ENCODE measurements at places on chromosomes 3 and 15.
A peak's percentile ranks its signal among the peaks of the same experiment; 100 is the strongest.

GRCh38 chr3:186915806-186916796 lies 14.2 kb upstream of the ST6GAL1 start:
- DNase-seq: peak; percentile 57

- no peak for DNase-seq
Measured at GRCh38 chr3:55792009-55792408, 304.9 kb upstream of the WNT5A start.

DNA sequence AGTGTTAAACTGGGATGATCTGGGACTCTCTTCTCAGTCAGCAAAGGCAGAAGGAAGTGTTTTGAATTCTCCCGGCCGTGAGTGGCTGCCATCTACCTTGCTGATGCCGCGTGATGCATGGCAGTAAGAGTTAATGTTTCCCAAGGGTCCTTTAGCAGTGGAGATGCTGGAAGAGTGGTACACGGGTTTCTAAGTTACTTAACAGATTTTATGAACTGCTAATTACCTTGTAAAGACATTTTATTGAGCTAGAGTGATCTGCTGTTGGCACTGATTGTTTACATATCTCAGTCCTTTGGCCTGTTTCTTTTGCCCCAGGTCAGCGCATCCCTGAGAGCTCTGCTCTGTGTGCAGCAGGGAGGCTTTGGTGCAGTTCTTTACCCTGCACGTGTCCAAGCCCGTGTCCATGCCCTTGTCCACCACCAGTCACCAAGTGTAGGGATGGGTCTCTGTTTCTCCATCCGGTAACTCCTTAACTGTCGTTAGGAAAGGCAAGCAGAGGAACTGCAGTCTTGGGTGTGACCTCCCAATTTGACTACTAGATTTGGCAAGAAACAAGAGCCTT lies 172.3 kb downstream of the SLCO3A1 start:
- DNase-seq: no peak

DNA sequence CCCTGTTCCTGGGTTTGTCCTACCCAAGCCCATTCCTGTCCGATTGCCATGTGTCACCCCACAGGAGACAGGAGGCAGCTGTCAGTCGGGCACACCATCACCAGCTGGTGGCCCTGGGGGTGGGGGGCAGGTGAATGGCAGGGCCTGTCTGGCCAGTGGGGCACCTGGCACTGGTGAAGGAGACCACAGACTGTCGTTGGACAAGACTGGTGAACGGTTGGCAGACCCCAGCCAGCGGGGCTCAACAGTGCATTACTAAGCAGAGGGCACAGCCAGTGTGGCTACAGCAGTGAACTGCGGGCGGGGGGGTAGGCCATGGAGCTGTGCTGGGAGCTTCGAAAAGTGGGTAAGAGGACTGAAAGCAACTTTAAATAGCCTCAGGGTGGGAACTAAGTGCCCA lies 2.1 kb downstream of the SEMA7A start:
- no peak for DNase-seq

DNA sequence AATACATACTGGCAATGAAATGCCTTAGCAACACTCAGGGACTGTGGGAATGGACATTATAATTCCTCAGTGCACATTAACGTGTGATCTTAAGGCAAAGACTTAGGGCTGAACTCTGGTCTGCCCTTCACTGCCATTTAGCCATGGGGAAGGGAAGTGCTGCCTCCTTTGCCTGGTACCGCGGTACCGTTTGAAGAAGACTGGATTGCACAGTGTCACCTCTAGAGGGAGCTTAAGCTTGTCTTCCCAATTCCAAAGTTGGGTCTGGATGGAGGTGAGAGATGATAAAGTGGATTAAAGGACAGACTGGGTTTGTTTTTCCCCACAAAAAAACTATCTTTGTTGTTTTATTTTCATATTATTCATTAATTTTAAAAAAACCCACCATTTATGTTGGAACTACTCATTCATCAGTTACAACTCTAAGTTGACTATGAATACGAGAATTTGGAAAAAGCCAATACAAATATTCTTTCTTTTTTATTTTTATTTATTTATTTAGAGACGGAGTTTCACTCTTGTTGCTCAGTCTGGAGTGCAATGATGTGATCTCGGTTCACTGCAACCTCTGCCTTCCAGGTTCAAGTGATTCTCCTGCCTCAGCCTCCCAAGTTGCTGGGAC lies 60.0 kb upstream of the SYN2 start:
- peak; percentile 10 for DNase-seq

DNA sequence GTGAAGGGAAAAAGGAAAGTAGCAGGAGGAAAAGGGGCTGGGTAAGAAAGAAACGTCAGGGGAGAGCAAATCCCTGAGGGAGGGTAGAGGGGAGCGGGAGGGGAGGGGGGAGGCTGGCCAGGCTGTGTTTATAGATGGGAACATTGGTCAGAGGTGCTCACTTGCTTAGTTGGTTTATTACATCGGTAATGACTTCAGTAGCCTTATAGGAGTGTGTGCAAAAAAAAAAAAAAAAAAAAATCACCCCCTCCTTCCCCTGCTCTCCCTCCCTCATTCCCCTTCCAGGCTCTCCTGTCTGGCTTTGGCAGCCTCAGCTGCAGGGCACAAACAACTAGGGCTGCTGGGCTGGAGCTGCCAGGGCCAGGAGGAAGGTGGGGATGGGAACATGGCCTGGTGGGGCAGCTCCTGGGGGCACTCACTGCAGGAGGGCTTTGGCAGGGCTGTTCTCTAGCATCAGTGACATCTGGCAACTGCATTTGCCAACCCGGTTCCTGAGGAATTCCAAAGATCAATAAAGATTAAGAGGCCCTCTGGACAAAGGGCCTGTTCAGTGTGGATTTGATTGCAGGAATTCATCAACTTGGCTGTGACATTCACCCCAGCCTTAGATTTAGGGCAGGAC lies 334.5 kb upstream of the FRG2C start:
- no peak for DNase-seq

GRCh38 chr3:83131236-83131635 lies 1369.8 kb upstream of the GBE1 start:
- no peak for DNase-seq

DNA sequence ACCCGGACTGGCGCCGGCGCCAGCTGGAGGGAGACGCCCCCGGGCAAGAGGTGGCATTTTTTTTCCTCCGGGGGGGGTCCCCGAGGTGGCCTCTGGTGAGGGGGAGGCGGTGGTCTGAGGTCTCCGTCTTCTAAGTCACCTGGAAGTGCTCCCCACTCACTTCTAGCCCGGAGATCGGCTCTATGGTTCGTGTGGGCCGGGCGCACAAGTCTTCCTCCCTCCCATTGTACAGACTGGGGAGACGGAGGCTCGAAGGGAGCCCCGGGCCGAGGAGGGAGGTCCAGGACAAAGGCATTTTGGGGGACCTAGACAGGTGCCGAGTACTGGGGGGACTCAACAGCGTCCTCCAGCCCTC lies 4.4 kb downstream of the GATA2 start:
- DNase-seq: no peak

DNA sequence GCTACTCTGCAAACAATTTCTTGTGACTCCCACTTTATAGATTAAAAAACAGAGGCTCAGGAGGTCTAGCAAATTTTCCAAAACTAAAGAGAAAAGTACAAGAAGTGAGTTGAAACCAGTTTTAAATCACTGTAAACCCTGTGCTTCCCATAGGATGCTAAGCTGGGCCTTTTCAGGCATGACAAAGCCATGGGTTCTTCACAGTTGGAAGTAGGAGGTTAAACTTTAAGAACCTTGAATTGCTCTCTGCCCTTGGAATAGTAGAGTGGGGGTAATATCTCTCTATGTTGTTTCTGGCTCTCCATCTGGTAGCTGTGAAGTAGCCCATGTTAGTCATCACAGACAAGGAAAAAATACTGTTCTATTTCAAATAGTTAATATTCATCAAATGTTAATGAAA lies 193.6 kb upstream of the SATB1 start:
- no peak for DNase-seq

GRCh38 chr15:58551764-58552504 lies 120.1 kb downstream of the LIPC start:
- peak; percentile 88 for DNase-seq

GRCh38 chr3:188170461-188171459 lies 16.8 kb downstream of the LPP start:
- DNase-seq: no peak

GRCh38 chr3:115903843-115904242 lies 280.5 kb downstream of the GAP43 start:
- no peak for DNase-seq
